Testis (tissue), 5 donors: ENCODE measurements at places on chromosomes 11 and 22. TPM values are rescaled to one million over a fixed set of nuclear protein-coding genes. Genes with fewer than 3 reads are reported as not detected.

DNA sequence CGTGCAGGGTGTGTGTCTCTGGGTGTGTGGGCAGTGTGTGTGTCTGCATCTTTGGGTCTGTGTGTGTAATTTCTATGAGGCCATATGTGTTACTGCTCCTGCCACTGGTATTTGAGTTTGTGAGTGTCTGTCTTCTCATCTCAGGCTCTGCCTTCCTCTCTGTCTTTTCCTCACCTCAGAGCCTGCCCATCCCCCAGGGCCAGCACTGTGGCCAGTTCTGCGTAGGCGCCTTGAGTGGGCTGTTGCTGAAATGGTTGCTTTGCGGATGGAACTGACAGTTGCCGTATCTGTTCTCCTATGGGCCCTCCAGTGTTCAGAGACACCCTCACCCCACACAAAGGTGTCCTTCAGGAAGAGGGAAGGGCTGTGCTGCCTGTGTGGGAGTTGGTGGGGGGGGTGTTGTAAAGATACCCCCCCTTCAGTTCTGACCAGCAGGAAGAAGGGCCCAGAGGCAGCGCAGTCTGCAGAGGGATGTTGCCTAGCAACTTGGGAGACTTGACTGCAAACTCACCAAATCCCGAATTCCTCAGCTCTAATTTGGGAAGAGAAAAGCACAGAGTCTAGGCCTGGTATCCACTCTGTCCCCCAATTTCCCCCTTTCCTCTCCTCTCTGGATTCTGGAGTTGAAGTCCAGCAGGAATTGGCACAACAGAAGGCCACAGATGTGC lies 2.0 kb upstream of the NRGN start:
- no peak for DNase-seq

GRCh38 chr22:30561402-30562189 lies 12.9 kb downstream of the GAL3ST1 start:
- no peak for DNase-seq

GRCh38 chr11:103985041-103985440 lies 51.4 kb upstream of the DDI1 start:
- DNase-seq: no peak

VWCE gene
- polyA plus RNA-seq: 6.6 TPM

SLC39A13 gene
- 99.2 TPM for polyA plus RNA-seq

TYMP gene
- polyA plus RNA-seq: 25.9 TPM

CYTH4 gene
- 6.8 TPM for polyA plus RNA-seq

- no peak for DNase-seq
These were observed 106.4 kb downstream of the SYN3 start for GRCh38 chr22:32951807-32952153.

- peak; percentile 63 for DNase-seq
These were observed 24.8 kb upstream of the SWAP70 start for GRCh38 chr11:9639099-9639498.

GRCh38 chr11:55652560-55652959 lies 4.4 kb downstream of the OR4S2 start:
- DNase-seq: no peak

DNA sequence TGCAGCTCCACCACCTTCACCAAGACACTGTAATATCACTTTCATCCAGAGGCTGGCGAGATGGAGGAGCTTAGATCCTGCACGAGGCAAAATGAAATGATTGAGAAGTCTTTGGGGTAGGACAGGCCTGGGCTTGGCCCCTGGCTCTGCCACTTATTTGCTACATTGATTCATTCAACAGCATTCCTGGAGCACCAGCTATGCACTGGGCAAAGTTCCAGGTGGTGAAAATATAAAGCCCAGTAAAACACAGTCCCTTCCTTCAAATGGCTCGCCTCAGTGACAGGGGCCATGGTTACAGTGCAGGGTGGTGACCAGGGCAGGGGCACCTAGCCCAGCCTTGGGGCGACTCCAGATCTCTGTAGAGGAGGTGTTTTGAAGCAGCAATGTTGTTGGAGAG lies 19.7 kb downstream of the ALX4 start:
- DNase-seq: peak; percentile 72

KRTAP5-11 gene
- not detected for polyA plus RNA-seq

GRCh38 chr11:109604481-109605400 lies 182.8 kb downstream of the C11orf87 start:
- no peak for DNase-seq

DNA sequence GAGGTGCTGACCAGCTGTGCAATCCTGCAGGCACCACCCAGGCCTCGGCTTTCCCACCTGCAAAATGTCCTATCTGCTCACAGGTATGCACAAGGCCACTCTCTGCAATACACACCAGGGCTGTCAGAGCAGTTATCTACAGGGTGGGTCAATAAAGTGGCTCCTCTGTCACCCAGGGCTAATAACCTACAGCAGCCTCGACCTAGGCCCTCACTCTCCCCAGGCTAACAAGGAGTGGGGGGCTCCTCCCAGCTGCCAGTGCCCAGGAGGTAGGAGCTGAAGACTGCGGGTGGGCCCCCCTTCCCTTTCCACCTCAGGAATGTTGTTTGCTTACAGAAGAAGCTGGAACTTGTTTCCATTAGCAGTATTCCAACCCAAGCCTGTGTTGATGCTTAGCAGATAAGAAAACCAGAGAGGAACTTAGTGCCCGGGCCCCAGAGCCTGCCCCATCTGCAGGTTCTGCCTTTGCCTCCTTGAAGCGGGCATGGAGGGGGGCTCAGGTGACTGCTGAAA lies 26.8 kb downstream of the MYH9 start:
- no peak for DNase-seq

DNA sequence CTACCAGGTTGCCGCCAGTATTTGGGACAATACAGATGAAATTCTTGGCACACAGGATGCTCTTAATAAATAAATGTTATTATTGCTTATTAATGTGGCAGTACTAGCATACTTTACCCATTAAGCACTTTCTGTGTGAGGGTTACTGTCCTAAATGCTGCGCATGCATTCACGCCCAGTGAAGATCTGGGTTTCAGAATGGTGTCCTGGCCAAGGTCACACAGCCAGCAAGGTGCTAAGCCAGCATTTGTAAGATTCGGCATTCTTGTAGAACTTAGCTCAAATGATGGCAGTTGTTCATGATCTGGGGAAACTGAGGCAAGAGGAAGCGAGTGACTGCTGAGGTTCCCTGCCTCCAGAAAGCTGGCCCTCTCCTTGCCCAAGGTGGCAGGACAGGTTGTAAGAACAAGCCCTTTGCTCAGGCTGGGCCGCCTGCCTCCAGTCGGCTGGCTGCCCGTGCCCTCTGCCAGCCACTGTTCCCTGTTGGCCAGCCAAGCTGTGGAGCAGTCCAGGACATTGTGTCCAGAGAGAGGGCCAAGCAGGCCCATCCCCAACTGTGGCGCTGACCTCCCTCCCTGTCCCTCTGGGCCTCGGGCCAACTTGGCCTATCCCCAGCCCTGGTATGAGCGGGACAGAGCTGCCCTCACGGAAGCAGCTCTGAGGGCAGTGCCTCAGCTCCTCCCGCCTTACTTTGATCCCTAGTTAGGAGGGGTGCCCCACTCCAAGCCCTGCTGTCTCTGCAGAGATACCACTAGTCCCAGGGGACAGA lies 28.8 kb downstream of the TOB2 start:
- peak; percentile 93 for DNase-seq

DNA sequence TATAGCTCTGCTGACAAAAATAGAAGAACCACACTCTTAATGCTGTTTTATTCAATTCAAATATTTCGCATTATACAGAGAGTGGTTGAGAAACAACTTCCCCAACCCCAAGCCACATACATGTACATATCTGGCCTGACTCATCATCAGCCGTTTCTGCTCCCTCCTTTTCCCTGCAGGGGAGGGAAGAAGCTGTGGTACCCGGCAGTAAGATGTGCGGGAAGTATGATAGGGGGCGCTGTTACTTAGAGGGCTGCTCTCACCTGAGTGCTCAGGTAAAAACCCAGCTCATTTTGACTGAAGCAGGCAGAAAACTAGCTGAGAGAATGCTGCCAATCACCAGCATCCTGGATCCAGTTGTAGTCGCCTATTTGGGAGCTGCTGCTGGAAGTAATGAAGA lies 85.5 kb downstream of the NELL1 start:
- peak; percentile 17 for DNase-seq

DNA sequence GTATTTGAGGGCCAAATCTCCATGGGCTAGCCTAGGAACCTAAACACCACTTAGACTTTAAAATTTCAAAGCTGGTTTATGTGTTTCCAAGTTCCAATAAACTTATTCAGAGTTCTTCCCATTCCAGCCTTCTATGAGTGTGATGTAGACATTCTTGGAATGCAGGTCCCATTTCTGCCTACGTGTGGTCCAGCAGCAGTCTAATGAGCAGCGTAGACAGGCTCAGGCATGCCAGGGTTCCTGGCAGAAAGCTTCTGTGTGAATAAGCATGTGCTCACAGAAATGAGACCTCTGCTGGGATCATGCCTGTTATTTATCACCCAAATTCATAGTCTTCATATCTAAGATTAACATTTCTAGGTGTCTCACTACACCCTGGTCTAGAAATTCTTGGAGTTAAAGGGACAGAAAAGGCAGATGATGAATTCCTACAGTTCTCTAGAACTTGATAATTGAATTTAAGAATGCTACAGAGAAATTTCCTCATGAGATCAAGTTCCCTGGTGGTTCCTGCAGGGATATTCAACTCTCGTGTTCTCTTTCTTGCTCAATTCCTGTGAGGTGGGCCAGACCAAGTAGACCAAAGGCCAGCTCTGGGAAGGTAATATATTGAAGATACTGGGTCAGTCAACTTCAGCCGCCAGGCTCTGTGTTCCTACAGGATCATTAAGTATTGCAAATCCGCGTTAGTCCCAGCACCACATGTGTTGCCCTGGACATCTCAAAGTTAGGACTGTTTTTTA lies 17.6 kb downstream of the RNF185 start:
- DNase-seq: no peak

MS4A1 gene
- polyA plus RNA-seq: 2.8 TPM

SMARCB1 gene
- 160 TPM for polyA plus RNA-seq

KRTAP5-7 gene
- polyA plus RNA-seq: 1.7 TPM

- DNase-seq: no peak
These were observed 25.5 kb downstream of the PTPRJ start for GRCh38 chr11:48005831-48006270.

MRTFA gene
- 59.5 TPM for polyA plus RNA-seq

DNA sequence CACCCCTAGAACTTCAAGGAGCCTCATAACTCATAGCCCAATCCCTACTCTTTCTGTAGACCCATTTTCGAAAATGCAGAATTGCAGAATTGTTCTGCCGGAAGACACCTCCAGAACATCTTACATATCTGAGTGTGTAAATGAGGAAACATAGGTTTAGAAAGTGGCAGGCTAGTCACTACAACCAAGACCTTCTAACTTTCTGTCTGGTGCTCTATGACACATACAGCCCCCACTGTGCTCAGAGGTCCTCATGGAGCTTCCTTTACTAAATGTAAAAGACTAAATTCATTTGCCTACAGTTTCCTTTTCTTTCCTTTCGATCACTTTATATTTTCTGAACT lies 132.1 kb upstream of the DDI1 start:
- DNase-seq: no peak

TMPRSS13 gene
- polyA plus RNA-seq: 0.91 TPM

- DNase-seq: no peak
These were observed 120.9 kb upstream of the LDLRAD3 start for GRCh38 chr11:35822815-35823495.

DNA sequence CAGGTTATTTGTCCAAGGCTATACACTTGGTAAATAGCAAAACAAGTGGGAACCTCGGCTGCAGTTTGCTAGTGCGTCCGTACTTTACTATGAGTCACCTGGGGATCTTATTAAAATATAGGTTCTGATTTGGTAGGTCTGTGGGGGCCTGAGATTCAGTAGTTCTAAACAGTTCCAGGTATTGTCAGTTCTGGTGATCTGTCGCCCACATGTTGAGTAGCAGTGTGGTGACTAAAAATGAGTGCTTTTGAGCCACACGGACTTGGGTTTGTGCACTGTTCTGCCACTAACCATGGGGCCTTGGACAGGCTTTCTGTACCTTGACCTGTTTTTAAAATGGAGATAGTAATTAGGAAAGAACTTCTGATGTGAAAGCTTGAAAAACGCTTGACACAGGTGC lies 15.7 kb downstream of the FBXO7 start:
- no peak for DNase-seq
